ENCODE measurements at places on chromosomes 16 and 17. TPM values are rescaled to one million over a fixed set of nuclear protein-coding genes. Genes with fewer than 3 reads are reported as not detected.

Gene TRAPPC2L
- total RNA-seq, result 52.1 TPM

Gene NKD1
- total RNA-seq, result 4.2 TPM

Gene RAMP2
- total RNA-seq, result 35.9 TPM

Gene RAI1
- 7.4 TPM for total RNA-seq

DNA sequence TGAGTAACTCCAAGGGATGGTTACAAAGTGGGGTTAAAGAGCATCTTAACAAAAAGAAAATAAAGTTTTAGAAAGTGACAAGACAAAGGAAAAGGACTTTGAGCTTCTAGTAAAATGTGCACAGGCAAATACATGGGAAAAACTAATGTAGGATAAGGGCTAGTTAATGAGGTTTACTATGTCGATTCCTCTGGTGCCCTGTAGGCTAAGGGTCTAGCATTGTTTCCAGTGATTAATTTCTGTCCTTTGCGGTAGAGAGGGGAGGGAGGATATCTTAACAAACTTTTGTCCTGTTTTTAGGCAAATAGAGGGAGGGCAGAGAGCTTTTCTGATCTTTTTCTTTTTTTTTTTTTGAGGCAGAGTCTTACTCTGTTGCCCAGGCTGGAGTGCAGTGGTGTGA lies 96.6 kb upstream of the SIAH1 start:
- no peak for DNase-seq
- no peak overlapping the region for H3K4me3 ChIP-seq
- no peaks in the 10 kb centered on the region for H3K27me3 ChIP-seq
- no peaks in the 10 kb centered on the region for H3K4me1 ChIP-seq
- no peak overlapping the region for H3K27ac ChIP-seq

DNA sequence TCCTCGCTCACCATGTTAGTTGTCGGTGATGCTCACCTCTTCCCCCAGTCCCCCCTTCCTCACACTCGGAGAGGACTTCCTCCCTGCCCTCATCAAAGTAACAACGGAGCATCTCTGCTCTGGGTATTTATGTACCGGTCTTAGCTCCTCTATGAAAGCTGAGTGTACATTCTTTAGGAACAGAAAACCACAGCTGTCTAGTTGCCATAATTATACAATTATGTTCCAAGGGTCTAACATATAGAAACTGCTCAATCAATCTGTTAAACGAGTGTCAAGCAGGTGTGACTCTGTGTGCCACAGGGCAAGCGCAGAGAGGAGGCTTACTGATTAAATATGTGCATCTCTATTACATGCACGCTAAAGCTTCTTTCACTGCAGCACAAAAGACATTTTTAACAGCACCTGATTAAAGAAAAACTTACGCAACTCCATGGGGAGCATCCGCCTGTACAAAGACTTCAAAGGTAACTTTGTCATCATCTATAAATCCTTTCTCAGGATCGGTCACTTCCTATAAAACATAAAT lies 37.8 kb downstream of the LITAFD start:
- no peak for DNase-seq
- H3K27me3 ChIP-seq, result no peaks in the 10 kb centered on the region
- H3K36me3 ChIP-seq, result peaks cover 52% of the 10 kb centered on the region
- H3K27ac ChIP-seq, result no peak overlapping the region
- no peak overlapping the region for H3K4me3 ChIP-seq

DNA sequence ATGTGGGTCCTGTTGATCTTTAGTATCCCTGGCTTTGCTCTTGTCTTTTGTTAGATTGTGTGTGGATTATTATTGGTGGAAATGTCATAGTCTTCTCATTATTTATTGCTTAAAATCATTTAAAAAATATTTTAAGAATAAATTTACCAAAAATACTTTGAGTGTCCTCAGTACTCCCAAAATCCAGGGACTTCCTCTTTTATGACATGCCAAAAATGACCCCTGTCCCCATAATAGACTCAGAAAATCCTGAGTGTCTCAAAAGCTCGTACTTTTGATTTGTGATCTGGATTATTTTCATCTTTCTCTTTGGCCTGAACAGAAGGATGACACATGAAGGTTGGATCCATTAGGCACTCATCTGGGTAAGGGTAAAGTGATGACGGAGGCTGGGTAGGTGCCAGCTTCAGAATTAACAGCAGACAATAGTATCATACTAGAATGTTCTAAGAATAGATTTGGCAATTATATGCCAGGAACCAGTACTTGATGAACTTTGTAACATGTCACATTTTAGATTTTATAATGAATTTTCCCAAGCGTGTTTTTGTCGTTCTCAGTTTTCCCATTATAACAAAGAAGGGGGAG lies 602.2 kb upstream of the CDH8 start:
- H3K4me3 ChIP-seq, result no peak overlapping the region
- H3K27me3 ChIP-seq, result no peaks in the 10 kb centered on the region
- no peaks in the 10 kb centered on the region for H3K36me3 ChIP-seq
- H3K4me1 ChIP-seq, result no peaks in the 10 kb centered on the region
